HFF-Myc (cell line): ENCODE measurements at places on chromosomes 7 and 10.

GRCh38 chr10:28135258-28135657 is 136.4 kb upstream of the ODAD2 start:
- DNase-seq, result no peak

GRCh38 chr7:141648276-141649114 is 53.5 kb downstream of the DENND11 start:
- no peak for DNase-seq

DNA sequence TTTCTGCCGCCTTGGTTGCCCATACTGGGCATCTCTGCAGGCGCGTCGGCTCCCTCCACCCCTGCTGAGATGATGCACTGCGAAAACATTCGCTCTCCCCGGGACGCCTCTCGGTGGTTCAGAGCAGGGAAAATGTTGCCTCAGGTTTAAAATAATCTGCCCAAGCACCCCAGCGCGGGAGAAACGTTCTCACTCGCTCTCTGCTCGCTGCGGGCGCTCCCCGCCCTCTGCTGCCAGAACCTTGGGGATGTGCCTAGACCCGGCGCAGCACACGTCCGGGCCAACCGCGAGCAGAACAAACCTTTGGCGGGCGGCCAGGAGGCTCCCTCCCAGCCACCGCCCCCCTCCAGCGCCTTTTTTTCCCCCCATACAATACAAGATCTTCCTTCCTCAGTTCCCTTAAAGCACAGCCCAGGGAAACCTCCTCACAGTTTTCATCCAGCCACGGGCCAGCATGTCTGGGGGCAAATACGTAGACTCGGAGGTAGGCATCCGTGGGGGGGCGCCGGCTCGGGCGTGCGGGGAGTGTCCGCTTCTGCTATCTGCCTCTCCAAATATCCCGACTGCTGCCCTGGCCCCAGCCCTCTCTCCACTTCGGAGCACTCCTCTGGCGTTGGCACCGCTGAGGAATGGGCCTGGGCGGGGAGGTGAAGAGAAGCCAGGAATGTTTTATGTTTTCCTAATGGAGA is at the start of gene CAV1:
Gene CAV1, plus strand, starts transcription at position 428 of the 689 bp plus-strand sequence. Its CDS starts 27 bp downstream, at position 455.
- DNase-seq, result peak; percentile 91

GRCh38 chr7:120774481-120774880 is 83.5 kb downstream of the TSPAN12 start:
- no peak for DNase-seq

DNA sequence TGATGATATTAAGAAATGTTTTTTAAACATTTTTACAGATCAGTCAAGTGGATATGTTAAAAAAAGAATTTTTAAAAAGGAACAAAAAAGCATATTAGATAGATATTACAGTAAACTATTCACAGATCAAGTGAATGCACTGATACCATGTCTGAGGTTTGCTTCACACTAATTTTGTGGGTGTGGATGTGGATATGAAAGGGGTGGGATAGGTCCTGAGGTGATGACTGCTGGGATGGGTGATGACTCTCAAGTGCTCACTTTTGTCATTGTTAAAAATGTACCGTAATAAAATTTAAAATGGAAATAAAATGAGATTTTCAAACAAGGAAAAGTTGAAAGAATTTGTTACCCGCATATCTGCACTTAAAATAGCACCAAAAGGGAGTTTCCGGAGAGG is 54.1 kb downstream of the AGMO start:
- DNase-seq, result no peak

GRCh38 chr7:141287936-141288335 is 214.1 kb downstream of the TMEM178B start:
- DNase-seq, result no peak

- DNase-seq, result no peak
These were observed 249.4 kb downstream of the CACNA2D1 start for GRCh38 chr7:82194016-82194643.

GRCh38 chr10:11125004-11125403 is 107.3 kb downstream of the CELF2 start:
- no peak for DNase-seq

GRCh38 chr10:28952523-28952922 is 275.2 kb downstream of the BAMBI start:
- no peak for DNase-seq

- DNase-seq, result no peak
These were observed 68.5 kb downstream of the TBXAS1 start for GRCh38 chr7:139897422-139898090.

- DNase-seq, result no peak
These were observed 25.0 kb downstream of the EGFR start for GRCh38 chr7:55043691-55044370.

DNA sequence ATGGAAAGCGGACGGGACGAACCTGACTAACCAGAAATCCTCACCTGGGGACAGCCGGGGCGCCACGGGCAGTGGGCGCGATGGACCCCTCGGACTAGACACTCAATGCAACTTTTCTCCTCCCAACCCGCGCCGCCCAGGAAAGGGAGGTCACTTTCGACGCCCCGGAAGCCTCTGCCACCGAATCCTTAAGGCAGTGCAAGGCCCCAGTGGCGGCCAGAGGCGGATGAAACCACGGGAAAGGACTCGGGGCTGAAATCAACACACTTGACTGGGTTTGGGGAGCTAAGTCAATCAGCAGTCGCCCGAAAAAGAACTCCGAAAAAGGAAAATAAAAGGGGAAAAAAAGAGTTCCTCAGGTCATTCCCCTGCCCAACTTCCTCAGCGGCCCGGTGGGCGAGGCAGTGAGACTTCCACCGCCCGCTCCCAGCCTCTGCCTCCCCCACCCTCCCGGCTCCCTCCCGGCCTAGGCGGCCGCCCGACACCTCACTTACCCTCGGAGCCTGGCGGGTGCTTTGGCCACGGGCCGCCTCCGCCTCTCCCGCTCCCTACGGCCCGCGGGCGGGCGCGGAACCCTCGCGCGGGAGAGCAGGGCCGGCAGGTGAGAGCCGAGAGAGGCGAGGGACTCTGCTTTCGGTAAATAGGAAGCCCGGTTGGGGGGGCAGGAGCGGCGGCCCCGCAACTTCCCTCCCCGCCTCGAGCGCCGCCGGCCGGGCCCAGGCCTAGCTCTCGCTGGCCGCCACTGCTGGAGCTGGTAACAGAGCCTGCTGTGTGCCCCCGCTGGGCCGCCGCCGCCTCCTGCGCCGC is 518 bp downstream of the WAPL start:
- DNase-seq, result no peak
